Activated CD8-positive, alpha-beta memory T cell treated with anti-CD3 and anti-CD28 coated beads, Interleukin-2, amount 50 U/mL, for 4 hours (primary cell): ENCODE measurements at places on chromosomes 6 and 20.

DNA sequence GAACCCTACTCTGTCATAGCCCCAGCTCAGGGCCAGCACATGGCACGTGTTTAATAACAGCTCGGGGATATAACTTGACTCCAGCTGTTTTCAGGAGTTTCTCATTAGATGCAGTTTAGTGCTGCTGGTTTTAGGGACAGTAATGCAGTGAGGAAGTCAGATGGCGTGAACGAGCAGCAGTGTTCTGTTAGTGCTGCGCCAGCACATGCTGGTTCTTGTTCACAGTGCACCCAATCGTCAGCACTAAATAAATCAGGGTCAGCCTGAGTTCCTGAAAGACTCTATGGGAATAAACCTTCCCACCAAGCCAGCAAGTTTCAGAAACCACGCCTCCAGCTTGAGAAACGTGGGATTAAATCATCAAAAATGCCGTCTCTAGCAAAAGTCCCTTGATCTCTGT lies 235.9 kb upstream of the SUPT3H start:
- DNase-seq, result no peak

GRCh38 chr6:155187106-155187505 lies 76.7 kb upstream of the CLDN20 start:
- no peak for DNase-seq

DNA sequence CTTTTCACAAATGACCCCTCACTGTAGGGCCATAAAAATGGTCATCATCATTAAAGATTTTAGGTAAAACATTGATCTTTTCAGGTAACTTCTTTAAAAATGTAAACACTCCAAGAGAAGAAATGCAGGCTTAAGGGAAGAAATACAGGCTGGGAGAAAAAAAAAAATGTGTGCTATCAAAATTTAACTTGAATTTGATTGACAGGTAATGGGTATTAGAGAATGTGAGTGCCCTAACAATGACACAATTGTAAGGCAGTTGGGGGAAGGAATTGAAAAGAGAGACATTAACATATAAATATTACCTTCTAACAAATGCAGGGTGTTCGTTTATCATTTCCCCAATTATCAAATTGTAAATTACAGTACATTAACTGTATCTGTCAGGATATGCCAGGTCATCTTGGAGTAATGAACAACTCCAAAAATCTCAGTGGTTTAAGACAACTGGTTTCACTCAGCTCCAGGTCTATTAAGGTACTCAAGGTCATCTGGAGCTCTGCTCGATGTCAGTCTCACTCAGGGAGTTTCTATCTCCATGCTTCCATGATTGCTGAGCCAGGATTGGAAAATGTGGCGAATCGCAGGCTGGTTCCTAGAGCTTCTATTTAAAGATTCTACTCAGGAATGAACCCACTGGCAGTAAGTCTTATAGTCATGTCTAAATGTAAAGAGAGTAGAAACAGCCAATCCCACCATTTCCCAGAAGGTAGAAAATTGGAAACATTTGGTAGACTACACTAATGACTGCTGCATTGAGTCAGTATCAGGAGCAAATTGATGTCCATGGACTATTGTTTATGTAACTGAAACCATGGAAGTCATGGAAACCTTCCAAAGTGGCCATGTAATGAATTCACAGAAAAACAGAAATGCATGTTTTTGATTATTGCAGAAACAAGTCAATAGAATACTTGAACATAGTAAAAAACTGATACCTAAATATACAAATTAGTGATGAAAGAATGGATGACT lies 55.6 kb downstream of the FRK start:
- no peak for DNase-seq

DNA sequence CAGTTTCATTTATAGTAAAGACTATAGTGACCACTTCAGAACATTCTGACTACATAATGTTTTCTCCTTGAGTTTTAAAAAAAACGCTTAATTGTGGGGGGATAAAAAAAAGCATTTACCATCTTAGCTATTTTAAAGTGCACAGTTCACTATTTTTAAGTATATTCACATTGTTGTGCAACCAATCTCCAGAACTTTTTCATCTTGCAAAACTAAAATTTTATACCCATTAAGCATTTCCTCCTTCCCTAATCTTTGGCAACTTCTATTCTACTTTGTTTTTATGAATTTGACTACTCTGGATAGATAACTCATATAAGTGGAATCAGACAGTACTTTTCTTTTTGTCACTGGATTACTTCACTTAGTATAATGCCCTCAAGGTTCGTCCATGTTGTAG lies 62.3 kb downstream of the FKBP5 start:
- DNase-seq, result no peak

DNA sequence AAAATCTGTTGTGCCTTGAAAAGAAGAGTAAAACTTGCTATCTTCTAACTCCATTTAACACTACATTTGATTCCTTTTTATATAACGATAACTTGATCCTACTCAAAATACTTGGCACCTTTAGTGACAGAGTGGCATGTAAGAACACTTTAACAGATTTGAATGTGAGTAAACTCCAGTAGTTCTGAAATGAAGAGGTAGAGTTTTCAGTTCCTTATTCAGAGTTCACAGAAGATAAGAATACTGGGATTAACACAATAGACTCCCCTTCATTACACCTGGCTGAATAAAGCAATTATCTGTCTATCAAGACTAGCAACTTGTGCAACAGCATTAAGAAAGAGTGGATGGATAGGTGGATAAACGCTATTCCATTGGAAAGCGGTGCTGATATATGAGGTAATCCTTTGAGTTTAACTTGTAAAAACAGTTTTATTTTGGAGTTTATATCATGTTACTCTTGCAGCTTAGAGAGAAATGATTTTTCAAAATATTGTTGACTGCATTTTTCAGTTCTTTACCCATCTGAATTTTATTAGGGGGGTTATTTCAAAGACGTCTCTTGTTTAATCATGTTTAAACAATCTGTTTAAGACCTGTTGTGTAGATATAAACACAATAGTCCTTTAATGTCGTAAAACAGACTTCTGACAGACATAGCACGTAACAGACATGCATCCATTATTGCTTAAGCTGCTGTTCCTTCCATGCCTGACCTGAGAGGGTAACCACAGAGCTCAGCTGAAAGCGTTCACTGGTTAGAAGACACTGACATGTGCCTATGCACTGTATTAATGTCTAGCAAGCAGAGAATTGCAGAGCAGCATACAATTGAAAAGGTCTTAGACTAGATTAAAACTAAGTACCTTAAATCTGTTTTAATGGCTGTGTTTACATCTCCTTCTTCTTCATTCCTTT lies 102.4 kb upstream of the SUPT3H start:
- DNase-seq, result no peak

GRCh38 chr20:4835244-4836177 lies 113.8 kb downstream of the PRND start:
- no peak for DNase-seq

GRCh38 chr6:30618270-30618797 lies 694 bp downstream of the MRPS18B start:
- no peak for DNase-seq

- no peak for DNase-seq
Measured at GRCh38 chr6:3809982-3810381, 39.2 kb upstream of the FAM50B start.

GRCh38 chr6:156163311-156163710 lies 613.9 kb upstream of the ARID1B start:
- DNase-seq, result no peak

DNA sequence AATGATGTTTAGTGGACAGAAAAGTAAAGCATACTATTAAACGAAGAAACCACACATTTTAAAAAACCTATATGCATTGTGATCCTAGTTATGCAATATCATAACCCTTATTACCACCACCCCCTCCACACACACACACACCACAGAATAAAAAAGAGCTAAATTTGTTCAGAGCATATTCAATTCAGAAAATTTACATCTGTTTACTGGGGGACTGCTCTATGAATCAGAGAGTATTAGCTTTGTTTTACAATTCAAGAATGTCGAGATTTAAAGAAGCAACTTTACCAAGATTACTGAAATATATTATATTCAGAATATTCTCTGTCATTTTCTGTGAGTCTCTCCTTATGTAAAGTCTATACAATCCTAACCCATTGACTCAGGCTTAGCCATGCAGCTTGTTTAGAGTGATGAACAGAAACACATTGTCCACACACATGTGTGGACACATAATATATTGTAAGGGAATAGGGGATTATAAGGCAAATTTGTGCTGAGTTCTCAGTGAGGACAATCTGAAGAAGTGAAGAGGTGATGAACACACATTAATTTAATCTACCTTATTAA lies 369.6 kb upstream of the MARCKS start:
- DNase-seq, result no peak

DNA sequence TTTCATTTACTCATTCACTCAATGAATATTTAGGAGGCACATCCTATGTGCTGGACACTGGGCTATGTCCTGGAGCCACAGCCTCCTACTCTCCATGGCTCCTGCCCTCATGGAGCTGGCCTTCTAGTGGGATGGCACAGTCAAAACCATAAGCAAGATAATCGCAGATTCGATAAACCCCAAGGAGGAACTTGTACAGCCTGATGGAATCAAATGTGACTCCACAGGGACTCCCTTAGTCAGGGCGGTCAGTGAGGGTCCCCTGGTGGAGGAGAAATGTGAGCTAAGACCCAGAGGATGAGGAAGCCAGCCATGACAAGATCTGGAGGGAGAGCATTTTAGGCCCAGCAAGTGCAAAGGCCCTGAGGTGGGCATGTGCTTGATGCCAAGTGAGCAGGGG lies 211.9 kb downstream of the PREX1 start:
- DNase-seq, result no peak
